ENCODE measurements at places on chromosomes 6 and 20.

DNA sequence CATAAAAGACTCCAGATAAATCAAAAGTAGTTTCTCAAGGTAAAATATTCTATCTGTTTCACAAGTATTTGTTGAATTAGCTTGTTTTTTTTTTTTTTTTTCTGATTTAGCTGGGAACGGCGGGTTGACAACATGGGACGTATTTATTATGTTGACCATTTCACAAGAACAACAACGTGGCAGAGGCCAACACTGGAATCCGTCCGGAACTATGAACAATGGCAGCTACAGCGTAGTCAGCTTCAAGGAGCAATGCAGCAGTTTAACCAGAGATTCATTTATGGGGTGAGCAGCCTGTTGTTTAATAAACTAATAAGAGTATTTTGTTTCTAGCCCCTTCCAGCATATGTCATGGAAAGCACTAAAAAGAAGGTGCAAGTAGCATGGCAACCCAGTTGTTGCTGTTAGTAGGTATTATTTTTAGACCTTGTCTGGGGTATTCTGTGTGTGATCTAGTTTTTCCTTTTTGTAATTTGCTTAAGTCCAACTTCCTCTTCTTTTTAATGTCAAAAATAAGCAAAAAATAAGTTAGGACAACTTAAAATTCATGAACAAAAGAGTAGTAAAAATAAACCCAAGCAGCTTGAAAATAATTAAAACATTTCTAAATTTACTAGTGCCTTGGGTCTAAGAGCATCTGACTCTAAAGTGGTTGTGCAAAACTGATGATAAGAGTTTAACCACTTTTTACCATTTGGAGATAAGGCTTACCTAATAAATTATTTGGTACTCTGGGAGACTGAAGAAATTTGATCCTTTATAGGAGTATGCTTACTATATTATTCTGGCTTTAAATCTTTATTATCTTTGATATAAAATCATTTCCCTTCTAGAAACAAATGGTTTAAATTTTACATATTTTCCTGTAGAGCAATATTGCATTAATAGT lies 70.8 kb upstream of the DYNLRB1 start:
- no peak for DNase-seq

DNA sequence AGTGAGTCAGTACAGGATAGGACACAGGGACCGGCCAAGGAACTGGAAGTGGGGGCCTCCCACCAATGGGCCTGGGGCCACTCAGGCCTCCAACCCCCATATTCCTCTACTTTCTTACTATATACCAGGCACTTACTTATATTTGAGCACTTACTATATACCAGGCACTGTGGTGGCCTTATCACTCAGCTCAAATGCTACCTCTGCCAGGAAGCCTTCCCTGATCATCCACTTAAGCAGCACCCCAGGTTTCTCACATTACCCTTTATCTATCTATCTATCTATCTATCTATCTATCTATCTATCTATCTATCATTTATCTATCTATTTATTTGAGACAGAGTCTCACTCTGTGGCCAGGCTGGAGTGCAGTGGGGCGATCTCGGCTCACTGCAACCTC lies 12.3 kb upstream of the UBE2V1 start:
- no peak for DNase-seq

DNA sequence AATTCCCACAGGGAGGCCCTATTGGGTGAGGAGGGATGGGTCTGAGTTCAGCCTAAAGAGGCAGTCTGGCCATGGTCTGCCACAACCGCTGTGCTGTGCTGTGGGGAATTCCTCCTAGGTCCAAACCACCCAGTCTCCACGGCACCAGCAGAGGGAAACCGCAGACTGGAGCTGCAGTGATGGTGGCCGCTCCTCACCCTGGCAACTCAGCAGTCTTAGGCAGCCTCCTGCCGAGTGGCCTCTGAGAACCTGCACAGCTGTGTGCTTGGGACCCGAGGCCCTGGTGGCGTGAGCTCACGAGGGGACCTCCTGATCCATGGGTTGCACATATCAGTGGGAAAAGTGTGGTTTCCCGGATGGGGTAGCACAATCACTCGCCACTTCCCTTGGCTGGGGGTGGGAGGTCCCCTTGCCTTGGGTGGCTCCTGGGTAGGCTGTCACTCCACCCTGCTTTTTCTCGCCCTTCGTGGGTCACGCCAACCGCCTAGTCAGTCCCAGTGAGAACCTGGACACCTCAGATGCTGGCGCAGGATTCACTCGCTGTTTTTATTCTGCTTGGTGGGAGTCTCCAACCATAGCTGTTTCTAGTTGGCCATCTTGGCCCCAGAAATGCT lies 242.2 kb downstream of the CDH26 start:
- no peak for DNase-seq

DNA sequence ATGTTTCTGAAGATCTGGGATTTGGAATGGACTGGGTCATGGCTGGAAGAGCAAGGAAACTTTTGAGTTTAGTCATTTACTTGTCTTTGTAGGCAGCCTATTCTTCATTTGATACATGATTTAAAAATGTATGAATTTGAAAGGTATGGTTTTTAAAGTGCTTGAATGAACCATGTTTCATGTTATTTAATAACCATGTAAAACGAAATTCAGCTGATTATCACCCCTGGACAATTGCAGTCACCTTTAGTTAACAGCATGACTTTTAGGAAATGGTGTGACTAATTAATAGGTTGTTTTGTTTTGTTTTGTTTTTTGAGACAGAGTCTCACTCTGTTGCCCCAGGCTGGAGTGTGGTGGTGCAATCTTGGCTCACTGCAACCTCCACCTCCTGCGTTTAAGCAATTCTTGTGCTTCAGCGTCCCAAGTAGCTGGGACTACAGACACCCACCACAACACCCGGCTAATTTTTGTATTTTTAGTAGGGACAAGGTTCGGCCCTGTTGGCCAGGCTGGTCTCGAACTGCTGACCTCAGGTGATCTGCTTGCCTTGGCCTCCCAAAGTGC lies 2.1 kb downstream of the STX11 start:
- no peak for DNase-seq

DNA sequence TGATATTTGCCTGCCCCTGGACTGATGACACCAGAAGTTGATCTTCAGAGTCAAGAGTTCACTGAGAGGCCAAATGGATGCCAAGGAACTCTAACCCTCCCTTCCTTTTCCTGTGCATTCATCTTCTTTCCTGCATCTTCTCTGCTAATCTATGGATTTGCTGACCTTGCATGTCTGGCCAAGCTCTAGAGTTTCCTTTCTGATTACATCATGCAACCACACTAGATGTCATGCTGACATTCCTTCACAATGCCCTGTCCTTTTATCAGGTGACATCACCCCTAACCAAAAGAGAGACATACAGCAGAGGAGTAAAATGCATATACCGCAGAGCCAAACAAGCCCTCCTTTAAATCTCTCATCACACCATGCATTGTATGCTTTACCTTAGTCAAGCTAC lies 487.6 kb downstream of the TFAP2A start:
- DNase-seq = no peak

Data from fibroblast of skin of left quadriceps (primary cell).